ENCODE measurements at places on chromosomes 4 and X. TPM values are rescaled to one million over a fixed set of nuclear protein-coding genes. Genes with fewer than 3 reads are reported as not detected.

AWAT2 gene
- under 0.01 TPM for total RNA-seq

PAGE5 gene
- total RNA-seq, result not detected

BEX2 gene
- total RNA-seq, result 14.3 TPM

GLUD2 gene
- total RNA-seq, result 1.4 TPM

GAB3 gene
- total RNA-seq, result 1.2 TPM

ADGRA3 gene
- 22.8 TPM for total RNA-seq

CLDN22 gene
- total RNA-seq, result under 0.01 TPM

ELOVL6 gene
- 23.0 TPM for total RNA-seq

XK gene
- not detected for total RNA-seq

PCSK1N gene
- not detected for total RNA-seq

PHOX2B gene
- total RNA-seq, result not detected

UPF3B gene
- 7.5 TPM for total RNA-seq

KDR gene
- total RNA-seq, result 2.5 TPM

GEMIN8 gene
- total RNA-seq, result 7.3 TPM

VCX gene
- not detected for total RNA-seq

PLP1 gene
- total RNA-seq, result not detected

TEX11 gene
- not detected for total RNA-seq

BRCC3 gene
- 17.4 TPM for total RNA-seq

RNF175 gene
- not detected for total RNA-seq

SCRG1 gene
- total RNA-seq, result 0.49 TPM

LONRF3 gene
- total RNA-seq, result not detected

GYPB gene
- not detected for total RNA-seq

AFF2 gene
- total RNA-seq, result 6.6 TPM

PCDH11X gene
- not detected for total RNA-seq

HTR2C gene
- total RNA-seq, result not detected

CLNK gene
- not detected for total RNA-seq

GATA1 gene
- total RNA-seq, result not detected

CXorf65 gene
- not detected for total RNA-seq
